ELR (cell line): ENCODE measurements at places on chromosomes 1 and 21.

GRCh38 chr1:9016455-9016854, 9.8 kb downstream of the SLC2A7 start:
- DNase-seq = no peak

DNA sequence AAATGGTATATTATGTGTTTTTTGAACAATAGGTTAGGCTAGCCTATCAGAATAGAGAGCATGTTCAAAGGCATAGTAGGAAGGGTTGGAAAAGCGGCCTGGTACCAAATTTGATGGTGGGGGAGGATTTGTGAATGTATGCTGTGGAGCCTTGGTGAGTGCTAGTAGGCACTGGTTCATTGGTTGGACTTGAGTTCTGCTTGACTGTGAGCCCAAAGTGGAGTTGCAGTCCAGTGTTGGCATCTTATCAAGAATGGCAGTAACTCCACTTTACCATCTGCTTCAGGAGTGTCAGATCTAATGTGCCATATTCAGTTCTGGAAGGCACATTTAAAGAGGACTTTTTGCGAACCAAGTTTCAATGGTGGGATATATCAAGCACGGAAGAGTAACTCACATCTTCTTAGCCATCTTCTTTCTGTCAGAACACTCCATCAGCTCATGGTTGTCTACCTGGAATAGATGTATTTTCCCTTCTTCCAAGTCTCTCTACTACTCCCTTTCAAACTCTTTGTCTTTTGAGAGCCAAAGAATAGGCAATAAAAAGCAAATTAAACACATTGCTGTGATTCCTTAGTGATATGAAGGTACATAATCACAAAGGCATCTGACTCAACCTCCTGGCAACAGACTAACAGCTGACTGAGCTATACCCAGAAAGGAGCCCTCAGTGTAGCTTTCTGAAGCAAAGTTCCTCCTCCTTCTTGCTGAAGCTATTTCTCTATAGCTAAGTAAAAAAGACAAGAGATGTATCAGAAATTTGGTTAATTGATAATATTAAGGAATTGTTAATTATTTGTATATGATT, 21.7 kb downstream of the LRRC8B start:
- DNase-seq = no peak

GRCh38 chr1:18936814-18937481, 19.5 kb downstream of the IFFO2 start:
- no peak for DNase-seq

- DNase-seq = no peak
These were observed 181.8 kb downstream of the KAZN start for GRCh38 chr1:14780271-14780670.

- peak; percentile 36 for DNase-seq
These were observed 72.0 kb upstream of the CLDN14 start for GRCh38 chr21:36551731-36552433.

GRCh38 chr21:38712071-38712470, 93.7 kb upstream of the ETS2 start:
- peak; percentile 57 for DNase-seq

DNA sequence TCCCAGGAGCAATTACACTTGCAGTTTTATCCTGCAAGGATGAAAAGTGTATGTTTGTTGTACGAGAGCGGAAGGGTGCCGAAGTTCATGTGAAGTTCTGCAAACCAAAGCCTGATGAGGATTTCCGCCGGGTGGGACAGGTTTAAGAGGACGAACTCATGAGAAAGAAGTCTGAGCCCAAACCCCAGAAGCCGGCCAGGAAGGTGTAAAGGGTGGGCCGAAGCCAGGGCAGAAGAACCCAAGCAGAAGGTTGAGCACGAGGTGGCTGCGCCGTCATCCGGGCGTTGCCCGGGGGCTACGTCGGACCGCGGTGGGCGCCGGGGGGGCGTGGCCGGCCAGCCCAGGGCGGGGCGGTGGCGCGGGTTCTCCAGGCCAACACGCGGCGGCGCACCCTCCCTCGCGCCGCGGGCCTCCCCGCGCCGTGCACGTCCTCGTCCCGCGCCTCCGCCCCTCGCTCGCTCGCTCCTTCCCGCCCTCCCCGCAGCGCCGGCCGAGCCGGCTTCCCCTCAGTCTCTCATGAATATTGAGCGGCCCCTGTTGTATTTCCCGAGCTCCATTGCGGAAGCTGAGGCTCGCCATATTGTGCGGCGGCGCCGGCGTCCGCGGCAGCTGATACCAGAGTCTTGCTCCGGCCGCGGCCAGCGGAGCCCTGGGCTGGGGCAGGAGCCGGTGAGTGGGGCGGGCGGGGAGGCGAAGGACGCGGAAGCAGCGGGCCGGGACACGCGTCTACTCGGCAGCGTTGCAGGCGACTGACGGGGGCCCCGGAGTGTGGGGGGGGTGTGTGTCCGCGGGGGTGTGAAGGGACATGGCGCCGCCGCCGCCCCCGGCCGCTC, at the start of gene RNF2:
Gene RNF2 (plus strand): TSS at position 578 of the 833 bp plus-strand sequence. CDS start 41,996 bp downstream, outside the sequence.
- DNase-seq = peak; percentile 84

- no peak for DNase-seq
These were observed 54.4 kb upstream of the HAO2 start for GRCh38 chr1:119314001-119314796.

DNA sequence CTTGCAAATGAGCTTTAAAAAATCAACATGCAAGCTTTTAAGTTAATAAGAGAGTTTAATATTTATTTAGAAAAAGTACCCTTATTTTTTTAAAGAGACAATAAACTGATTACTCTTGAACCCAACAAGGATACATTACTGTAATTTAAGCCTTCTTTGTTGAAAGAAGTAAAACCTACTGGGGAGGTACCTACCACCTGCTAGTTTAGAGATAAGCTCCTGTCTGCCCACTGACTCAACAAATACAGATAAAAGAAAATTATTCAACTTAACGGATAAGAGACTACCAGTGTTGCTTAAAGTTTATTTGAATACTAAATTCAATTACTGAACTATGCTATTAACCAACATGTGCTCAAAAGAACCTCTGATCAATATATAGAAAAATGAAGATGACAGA, 23.1 kb downstream of the USP24 start:
- no peak for DNase-seq

DNA sequence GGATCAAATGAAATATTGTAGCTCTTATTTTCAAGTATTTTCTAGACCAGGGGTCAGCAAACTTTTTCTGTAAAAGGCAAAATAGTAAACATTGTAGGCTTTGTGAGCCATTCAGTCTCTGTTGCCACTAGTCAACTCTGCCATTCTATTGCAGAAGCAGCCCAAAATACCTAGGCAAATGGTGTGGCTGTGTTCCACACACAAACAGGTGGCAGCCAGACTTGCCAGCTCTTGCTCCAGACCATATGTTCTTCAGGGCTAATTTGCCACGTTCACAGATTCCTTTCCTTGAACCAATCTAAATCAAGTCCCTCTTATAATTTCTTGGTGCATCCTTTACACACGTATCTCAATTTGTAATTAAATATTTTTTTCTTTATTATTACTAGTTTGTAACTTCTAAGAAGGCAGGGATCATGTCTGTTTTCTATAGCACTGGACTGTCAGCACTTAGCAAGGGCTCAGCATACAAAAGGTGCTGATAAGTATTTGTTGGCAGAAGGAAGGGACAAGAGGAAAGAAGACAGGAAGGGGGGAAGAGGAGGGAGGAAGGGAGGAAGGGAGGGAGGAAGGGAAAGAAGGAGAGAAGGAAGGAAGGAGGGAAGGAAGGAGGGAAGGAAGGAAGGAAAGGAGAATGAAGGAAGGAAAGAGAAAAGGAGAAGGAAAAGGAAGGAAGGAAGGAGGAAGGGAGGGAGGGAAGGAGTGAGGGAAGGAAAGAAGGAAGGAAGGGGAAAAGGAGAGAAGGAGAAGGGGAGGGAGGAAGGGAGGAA, 106.5 kb upstream of the EDEM3 start:
- no peak for DNase-seq

- DNase-seq = no peak
These were observed 29.3 kb upstream of the HSD3B1 start for GRCh38 chr1:119477710-119478109.

DNA sequence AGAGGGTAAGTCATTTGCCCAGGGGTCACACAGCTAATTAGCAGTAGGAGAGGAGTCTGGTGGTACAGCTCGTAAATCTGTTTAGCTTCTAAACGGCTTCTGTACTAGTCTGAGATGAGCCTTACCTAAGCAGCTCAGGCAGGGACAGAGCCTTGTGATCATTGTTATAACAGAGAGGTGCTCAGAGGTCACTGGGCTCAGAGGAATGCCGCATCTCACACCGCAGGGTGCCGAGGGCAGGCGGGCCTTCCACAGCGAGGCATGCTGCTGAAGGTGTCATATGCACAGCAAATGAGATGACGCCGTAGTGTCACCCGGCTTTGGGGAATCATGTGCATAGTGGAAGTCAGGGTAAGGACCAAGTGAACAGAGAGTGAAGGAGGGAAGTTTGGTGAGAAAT, 305.2 kb upstream of the FMN2 start:
- no peak for DNase-seq

GRCh38 chr1:229857585-229857984, 209.5 kb upstream of the GALNT2 start:
- peak; percentile 6 for DNase-seq

DNA sequence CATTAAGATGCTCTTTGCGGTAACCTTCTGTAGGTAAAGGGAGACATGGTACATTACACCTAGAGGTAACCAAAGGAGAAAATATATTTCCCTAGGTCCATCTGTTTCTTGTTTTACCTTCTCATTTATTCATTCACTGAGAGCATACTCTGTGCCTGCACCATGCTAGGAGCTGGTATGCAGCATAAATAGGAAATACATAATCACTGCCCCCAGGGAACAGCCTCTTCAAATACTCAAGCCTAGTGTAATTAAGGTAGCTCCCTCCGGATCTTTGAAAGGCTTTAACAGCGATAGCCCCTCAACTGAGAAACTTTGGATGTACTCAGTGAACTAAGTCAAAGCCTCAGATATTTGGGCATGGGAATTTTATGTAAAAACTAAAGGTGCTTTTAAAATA, 123.6 kb downstream of the GABPA start:
- no peak for DNase-seq

DNA sequence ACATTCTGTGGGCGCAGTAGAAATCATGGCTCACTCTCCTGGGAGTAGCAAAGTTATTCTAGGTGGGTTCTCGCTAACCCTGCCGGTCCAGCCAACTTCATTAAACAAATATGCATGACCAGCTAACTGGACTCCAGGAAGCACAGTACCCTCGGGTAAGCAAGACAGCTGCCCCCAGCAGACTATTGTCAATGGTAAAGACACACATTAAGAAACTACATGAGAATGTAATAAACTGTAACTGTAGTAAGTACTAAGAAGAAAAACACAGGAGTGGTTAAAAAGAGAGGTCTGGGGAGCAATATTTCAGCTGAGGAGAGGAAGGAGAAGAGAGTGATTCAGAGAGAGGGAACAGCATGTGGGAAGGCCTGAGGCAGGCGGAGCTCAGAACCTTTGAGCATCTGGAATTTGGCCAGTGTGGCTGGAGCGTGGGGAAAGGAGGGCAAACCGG, 7.4 kb downstream of the SLC2A5 start:
- peak; percentile 47 for DNase-seq
